ENCODE measurements at places on chromosomes 12 and 14.

- DNase-seq = no peak
Observed at GRCh38 chr14:31699809-31700208, 138.6 kb downstream of the NUBPL start.

DNA sequence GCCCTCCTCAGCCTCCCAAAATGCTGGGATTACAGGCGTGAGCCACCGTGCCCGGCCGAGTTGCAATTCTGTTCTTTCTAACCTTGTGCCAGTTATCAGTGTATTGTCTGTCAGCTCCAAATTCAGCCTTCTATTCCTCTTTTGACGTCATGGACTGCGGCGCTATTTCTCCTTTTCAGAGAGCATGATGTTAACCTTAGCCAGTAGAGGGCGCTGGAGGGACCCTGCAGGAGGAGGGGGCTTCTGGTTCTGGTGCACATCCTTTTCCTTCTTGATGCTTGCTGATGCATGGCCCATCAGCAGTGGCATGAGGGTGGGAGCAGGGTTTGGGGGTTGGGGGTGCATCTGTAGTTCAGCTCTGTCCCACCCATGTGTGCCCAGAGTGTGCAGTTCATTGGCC, 179.3 kb upstream of the RMST start:
- DNase-seq = no peak

GRCh38 chr12:99455350-99456035, 192.1 kb upstream of the GARIN6 start:
- DNase-seq = no peak

DNA sequence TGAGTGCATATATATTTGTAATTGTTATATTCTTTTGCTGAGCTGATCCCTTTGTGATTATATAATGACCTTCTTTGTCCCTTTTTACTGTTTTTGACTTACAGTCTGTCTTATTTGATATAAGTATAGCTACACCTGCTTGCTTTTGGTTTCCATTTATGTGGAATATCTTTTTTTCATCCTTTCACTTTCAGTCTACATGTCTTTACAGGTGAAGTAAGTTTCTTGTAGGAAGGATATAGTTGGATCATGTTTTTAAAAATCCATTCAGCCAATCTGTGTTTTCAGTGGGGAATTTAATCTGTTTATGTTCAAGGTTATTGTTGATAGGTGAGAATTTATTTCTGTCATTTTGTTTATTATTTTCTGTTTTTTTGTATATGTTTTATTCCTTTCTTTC, 12.1 kb downstream of the GZMH start:
- DNase-seq = no peak

DNA sequence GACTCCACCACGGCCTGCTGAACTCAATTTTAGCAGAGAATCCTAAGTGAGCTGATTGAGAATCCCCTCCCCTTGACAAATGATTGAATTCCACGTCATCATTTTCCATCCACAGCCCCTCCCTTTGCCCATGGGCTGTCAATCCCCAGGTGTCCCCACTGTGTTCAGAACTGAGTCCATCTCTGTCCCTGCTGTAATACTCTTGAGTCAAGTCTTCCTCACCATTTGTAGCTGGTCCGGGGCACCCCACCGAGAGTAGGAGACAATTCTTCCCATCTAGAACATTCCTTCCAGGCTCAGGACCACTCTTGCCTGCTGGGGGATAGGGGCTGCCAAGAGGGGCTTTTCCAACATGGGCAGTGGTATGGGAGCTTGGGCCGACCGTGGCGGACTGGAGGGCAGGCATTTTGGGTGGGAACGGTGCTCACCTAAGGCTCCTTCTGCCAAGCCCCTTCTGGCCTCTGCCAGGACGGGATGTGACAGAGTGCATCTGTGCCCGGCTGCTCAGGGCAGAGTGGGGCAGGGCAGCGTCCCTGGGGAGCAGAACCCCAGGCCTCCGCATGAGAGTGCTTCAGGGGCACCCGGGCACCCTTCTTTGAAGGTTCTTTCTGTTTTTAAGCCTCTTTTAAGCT, 218.1 kb upstream of the RTL1 start:
- DNase-seq = no peak

DNA sequence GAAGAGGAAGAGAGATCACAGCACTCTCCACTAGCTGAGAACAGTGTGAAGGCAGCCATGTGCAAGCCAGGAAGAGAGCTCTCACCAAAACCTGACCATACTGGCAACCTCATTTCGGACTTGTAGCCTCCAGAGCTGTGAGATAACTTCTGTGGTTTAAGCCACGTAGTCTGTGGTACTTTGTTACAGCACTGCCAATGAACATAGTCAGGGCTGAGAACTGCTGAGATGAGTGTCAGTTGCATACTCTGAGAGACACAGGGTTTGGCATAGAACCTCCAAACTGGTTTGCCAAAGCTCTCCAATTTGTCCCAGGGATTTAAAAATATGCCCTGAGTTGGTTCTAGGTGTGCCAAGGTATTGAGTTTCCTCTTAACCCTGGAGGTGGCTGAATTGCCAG, 218.6 kb downstream of the ATP23 start:
- DNase-seq = no peak

DNA sequence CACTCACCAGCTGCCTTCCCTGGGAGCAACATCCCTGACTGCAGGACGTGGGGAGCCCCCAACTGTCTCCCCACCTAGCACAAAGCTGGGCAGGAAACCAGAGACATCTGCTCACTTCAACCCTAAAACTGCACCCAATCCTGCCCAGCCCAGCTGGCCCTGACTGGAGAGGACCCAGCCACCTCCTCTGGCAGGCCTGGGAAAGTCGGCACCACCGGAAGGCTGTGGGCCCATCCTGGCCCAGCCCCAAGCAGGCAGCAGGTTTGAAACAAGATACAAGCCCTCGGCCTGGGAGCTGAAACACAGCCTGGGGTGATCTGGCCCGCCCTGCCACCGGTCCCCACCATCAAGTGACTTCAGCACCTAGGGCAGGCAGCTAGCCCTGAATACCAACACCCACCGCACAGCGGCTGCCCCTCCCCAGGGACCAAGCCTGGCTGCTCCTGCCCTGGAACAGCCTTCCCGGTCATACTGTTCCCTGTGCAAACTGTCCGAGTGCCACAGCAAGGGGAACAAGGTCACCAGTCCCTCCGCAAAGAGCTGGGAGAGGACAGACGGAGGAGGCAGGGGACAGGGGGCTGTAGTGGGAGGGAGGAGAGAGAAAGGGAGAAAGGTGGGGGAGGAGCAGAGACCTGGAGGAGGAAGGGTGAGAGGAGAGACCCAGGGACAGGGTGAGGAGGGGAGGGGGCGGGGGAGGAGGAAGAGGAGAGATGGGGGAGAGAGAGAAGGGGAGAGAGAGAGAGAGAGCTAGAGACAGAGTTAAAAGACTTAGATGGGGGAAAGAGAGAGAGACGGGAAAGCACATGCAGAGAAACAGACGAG, 115.7 kb downstream of the RFLNA start:
- no peak for DNase-seq

DNA sequence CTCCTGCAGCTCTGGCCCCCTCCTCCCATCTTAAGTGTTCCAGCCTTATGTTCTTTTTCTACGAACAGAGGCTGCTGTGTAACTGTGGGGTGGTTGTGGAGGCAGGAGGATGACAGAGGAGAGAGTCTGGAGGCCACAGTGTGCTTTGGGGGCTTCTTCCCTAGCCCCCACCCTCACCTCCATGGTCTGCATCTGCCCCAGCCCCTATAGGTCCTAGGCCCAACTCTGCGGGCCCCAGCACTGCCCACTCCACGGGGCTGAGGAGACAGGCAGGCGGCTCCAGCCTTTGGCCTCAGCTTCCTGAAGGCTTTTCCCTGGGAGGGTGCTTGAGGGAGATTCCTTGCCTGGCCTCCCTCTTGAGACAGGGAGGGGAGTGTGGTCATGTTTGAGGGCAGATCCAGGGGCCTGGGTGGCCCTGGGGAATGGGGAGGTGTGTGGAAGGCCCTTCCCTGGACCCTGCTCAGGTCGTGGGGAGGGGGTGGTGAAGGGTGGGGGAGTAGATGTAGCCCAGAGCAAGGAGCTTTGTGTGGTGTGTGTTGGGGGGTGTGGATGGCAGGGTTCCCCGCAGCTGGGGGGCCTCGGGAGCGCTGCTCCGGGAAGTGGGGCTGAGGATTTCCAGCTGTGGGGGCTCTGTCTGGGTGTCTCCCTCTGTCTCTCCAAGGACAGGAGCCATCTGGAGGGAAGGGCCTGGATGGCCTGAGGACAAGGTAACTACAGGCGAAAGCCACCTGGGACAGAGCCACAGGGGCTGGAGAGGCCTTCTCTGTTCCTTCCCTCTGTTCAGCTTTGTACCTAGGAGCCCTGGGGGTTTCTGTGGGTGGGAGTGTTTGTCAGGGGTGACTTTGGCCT, 1.1 kb downstream of the SMIM41 start:
- no peak for DNase-seq

GRCh38 chr14:49971156-49972130, 78.6 kb downstream of the ARF6 start:
- no peak for DNase-seq

DNA sequence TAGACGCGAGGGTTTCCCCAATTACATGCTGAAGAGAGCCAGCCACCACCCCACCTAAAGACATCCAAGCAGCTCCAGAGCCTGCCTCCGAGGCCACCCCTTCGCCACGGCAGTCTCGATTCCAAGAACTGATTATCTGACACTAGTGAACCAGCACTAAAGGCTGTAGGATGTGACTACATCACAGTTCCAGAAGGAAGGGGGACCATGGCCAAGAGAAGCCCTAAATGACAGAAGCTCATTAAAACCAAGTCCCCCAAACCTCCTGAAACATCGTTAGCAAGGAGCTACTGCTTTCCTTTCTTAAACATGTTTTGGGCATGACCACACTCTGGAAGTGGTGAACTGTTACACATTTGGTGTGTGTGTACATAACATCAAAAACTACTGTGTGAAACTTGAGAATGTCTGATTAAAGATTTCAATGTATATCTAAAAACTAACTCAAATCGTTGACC, 88.2 kb downstream of the DUSP16 start:
- no peak for DNase-seq

DNA sequence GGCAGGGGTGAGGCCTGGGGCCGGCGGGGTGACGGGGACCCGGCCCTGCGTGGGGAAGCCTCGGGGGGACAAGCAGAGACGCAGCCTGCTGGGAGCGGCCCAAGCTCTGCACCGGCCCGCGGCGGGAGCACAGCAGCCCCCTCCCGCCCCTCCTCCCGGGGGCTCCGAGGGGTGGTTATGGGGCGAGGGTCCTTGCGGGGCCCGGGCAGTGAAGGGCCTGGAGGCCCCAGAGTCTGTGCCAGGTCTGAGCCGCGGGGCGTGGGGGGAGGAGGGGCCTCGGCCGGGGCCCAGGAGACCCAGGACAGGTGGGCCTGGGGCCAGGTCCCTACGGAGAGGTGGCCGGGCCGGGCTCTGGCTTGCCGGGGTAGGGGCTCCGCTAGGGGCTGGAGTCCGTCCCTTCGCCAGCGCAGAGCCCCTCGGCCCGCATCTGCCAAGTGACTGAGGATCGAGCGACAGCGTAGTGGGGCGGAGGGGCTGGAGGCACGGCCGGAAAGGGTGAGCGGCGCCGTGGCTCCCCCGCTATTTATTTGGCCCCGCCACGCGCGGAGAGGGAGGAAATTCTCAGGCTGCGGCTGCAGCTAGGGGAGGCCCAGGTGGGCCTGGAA, 495 bp downstream of the TMEM121 start:
- DNase-seq = no peak

DNA sequence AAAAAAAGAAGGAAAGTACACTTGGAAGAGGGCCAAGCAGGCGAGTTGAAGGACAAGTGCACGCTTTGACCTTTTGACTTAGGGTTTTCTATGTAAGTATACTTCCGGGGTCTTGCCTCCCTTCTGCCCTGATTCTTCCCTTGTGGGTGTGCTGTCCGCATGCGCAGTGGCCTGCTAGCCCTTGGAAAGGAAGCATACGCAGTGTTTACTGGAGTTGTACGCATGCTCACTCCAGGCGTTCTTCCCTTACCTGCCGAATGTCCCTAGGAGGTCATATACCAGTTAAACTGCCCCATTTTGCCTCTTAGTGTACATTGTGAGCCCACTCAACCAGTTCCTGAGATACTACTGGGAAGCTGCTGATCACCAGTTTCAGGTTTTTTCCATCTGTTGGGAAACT, 15.7 kb upstream of the DDHD1 start:
- no peak for DNase-seq

DNA sequence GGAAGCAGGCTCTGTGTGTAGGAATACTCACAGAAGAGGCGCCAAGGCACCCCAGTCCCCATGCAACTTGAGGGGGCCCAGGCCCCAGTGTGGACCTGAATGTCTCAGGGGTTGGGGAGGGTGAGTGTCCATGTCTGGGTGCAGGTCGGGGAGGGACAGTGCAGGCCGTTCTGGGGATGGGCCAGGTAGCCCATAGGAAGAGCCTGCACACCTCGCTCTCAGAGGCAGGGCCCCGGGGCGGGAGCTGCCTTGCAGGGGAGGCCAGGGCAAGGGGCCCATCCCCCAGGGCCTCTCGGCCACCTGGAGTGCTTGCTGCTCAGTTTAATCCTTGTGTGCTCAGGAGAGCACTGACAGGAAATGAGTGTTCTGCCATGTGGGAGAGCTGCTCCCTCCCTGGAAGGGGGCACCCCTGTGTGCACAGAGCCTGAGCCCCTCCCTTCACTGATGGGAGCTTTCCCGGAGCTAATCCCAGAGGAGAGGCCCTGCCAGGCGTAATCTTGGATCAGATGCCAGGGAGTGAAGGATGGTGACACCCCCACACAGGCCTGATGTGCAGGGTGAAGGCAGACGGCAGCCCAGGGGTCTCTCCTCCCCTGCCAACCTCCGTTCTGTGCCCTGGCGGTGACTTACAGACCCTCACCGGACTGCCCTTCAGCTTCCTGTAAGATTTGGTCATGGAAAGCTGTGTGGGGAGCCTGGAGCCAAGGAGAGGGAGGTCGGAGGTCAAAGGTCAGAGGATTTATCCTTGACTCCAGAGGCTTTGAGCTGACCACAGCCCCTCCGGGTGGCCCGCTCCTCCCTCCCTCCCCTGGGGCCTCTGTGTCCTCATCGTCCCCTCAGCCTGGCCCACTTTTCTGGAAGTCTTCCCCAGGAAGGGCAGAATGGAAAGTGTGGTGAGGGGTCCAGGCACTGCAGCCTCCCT, 24.4 kb upstream of the FBRSL1 start:
- DNase-seq = no peak

DNA sequence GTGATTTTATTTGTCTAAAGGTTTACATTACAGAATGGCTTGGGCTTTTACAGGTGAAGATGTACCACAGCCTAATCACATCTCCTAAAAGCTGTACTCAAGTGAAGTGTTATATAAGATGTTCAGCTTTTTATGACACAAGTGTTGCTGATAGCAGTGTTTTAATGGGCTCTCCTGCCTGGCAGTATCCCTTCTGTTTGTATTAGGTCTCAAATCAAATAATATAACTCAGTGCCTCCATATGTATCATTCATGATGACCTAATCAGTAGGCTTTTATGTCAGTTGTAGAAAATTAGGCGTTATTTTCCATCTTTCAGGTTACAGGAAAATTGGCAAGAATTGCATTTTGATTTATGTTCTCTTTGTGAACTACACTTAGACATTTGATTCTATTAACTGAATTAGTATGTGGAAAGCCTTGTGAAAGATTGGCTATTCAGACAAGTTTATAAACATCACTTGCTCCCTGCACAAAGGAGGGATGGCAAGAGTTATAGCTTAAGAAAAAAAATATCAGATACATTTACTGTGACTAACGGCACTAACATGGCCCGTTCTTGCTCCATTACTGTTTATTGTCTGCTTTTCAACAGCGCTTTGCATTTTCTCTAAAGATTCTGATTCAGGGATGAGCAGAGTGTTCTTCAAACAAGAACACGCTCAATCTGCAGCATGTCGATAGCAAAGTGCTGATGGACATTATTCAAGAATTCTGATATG, 143.7 kb upstream of the DIO2 start:
- DNase-seq = no peak

Measured in stimulated activated CD8-positive, alpha-beta memory T cell treated with anti-CD3 and anti-CD28 coated beads, Interleukin-7, amount 100 ng/mL, for 1 hour (primary cell).